ENCODE measurements at places on chromosomes 7 and 10.

- DNase-seq = no peak
These were observed 34.2 kb downstream of the PUS7 start for GRCh38 chr7:105487579-105488571.

DNA sequence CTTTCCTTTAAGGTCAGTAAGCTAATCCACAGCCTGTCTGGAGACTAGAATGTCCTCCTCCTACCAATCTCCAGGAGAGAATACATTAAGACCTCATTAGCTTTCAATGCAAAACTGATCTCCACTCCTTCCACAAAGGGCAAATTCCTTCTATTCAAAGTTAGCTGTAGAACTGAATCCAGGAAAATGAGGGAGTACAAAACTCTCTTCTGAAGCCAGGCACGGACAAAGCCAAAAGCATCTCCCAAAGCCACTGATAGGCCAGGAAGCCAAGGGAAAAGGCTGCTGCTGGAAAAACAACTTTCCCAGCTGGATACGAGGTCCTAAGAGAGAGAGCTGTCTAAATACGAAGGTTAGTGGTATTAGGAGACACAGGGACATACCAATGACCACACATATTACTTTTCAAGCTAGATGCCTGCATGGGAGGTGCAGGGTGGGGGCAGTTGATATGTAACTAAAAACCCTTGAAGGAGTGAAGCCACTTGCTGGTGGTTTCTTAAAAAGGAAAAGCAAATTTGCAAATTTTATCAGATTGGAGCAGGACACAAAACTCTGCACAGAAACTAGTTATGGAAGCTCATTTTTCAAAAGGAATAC, 43.6 kb downstream of the MKX start:
- DNase-seq = no peak

GRCh38 chr10:21084700-21085099, 187.6 kb upstream of the NEBL start:
- no peak for DNase-seq

DNA sequence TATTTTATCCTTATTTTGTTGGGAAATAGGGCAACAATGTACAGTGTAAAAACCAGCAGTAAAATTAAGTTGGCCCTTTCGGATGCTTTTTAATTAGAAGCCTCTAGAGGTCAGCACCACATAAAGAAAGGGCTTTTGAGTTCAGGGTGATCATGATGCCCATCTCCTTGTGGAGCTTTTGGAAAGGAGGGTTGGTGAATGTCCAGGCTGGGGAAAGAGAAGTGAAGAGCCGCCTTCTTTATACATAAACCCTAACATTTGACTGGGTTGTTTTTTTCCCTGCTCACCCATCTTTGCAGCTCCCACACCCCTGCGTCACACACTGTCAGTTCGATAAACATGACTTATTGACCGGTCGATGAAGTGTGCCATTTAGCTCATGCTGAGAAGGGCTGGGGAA, 29.8 kb downstream of the MTURN start:
- no peak for DNase-seq

GRCh38 chr10:1272079-1272776, 216.0 kb downstream of the WDR37 start:
- DNase-seq = no peak

DNA sequence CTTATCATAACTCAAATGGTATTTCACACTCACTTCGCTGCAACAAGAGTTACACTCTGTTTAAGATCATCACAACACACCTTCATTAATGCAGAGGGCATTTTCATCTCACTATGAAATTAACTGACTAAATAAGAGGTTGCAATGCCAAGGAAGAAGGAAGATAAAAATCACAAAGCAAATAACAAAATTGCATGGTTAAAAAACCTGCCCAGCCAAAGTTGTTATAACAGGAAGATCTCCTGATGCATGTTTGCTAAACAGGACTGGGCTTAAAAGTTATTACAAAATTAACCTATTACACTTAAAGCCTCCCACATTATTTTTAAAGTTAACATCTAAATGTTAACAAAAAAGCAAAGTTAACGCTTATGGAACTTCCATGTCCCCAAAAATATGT, 11.8 kb downstream of the FAM13C start:
- DNase-seq = no peak

- DNase-seq = no peak
These were observed 69.7 kb upstream of the NEUROD6 start for GRCh38 chr7:31410265-31410664.

DNA sequence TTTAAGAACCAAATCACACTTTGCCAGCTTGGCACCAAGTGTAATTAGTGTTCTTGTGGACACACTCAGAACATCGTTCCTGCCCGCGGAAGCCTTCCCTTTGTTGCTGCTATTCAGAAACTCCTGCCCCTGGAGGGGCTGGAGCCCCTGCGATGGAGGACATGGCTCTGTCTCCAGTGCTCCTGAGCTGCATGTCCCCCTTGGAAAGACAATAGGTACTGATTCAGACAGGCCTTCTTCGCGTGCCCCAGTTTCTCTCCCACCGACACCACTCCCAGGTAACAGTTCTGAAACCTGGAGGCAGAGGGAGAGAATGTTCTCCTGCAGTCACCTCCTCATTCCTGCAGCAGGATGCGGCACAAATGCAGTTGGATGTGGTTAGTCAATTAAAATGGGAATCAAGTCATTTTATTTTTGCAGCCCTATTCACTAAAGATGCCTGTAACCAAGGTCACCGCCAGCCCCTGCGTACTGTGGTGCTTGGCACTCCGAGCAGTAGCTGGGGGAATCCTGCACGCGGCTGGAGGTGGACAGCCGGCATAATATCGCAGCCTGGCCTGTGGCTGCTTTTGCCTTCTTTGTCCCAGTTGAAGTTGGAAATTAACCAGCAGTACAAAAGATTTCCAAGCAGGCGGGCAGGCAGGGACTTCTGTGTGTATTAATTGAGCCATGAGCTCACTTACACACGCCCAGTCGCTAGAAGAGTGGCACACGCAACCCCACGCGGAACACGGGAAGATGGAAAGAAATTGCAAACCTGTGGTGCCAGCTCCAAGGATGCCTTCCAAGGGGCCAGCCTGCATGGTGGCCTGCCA, 205.7 kb downstream of the EBF3 start:
- DNase-seq = no peak
